ENCODE measurements at places on chromosomes 7 and 10. TPM values are rescaled to one million over a fixed set of nuclear protein-coding genes. Genes with fewer than 3 reads are reported as not detected.

Gene MRLN
- total RNA-seq, result not detected

Gene GPR37
- not detected for total RNA-seq

Gene NPC1L1
- total RNA-seq, result 0.70 TPM

Gene TRIM74
- not detected for total RNA-seq

- peak; percentile 34 for DNase-seq
Measured at GRCh38 chr10:72219235-72219814, 3.2 kb upstream of the ASCC1 start.

DNA sequence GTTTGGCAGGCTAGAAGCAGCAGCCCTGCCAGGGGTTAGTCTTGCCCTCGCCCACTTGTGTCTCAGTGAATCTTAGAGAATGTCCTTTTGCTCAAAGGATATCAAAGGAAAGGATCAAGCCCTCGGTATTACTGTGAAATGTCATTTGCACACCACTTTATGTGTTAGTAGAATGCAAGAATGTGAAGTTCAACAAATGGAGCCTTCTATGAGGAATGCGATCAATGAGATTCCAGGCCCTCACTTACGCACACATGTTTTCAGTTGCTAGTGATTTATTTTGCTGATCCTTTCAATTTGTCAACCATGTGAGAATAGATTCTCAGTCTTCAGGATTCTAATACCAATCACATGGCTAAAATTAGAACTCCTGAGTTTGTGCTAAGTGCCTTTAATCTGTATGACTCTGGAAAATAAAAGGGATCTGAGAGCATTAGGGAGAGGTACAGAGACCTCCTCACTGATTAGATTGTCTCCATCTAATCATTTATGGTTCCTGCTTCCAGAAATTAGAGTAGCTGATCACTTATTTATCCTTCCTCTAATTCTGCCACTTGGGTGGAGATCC, 123.0 kb upstream of the SP4 start:
- DNase-seq, result no peak

DNA sequence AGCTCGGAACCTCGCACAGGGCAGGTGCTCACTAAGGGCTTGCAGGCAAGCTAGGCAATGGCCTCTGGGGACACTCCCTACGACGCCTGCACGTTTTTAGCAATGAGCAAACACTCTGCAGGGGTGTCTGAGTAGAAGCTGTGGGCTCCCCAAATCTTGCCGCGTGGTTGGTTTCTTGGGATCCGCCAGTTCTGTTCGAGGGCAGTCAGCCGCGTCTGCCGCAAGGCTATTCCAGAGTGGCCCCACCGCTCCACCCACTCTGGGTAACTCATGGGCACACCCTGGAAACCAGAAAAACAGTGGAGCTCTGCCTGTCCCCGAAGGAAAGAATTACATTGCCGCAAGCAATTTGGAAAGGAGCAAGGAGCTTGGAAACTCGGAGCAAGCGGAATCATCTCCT, 189.3 kb upstream of the LYZL2 start:
- no peak for DNase-seq

GRCh38 chr7:137297551-137298463, 45.7 kb downstream of the PTN start:
- no peak for DNase-seq

DNA sequence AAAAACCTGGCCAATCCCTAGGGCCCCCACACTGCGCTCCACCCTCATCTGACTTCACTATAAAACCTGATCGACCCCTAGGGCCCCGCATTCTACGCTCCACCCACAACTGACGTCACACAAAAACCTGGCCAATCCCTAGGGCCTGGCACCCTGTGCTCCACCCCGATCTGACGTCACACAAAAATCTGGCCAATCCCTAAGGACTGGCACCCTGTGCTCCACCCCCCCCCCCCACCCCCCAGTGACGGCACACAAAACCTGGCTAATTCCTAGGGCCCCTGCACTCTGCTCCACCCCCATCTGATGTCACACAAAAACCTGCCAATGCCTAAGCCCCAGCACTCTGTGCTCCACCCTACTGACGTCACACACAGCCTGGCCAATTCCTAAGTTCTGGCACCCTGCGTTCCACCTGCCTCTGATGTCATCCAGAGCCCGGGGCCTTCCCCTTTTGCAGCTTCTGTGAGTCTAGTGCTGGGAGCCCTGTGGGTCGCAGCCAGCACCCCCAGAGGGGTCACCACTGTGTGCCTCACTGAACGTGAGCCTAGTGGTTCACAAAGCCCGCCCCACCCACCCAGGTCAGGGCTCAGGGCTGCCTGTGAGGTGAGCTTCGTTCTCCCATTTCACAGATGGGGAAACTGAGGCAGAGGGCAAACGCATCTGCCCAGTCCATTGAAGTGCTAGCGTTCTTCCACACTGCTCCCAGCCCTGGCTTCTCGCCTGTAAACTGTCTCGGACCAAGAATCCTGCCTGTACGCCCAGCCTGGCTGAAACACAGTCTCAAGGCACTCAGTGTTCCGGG, 40.6 kb downstream of the MICALL2 start:
- no peak for DNase-seq

- no peak for DNase-seq
Measured at GRCh38 chr7:142864980-142865747, 10.3 kb downstream of the EPHB6 start.

GRCh38 chr7:92747041-92747835, 89.1 kb downstream of the CDK6 start:
- no peak for DNase-seq

DNA sequence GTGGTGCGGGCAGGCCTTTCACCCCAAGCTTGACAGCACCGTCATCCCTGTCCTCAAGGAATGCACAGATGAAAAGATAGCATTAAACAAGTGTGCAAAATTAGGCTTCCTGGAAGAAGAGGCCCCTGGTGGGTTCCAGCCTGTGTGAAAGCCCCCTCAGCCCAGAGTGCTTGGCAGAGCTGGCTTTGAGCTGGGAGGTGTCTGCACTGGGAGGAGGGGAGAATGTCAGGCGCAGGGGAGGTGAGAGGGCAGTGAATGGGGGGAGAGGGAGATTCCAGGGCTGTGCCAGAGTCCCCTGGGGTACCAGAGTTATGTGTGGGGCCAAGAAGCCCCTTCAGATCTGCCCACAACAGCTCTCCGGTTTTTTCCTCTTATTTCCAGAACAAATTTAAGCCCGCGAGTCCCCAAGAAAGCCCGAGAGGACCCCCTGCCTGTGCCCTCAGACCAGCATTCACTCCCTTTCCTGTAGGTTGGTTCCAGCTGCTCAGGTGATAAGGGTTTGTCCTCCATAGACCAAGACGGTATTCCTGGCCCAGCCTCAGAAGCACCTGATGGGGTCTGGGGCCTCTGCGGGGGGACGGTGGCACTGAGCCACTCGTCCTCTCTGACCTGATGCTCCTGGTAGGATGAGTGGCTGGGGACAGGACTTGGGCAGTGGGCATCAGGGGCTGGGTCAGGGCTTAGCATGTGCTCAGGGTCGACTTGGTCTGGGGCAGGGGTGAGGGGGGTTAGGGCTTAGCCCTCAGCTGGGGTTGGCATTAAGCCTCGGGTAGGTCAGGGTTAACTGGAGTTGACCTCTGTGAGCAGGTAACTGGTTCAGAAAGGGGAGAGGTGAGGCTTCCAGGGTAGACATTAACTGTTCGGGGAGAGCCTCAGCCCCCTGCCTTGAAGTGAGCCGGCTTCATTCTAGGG, 43.4 kb downstream of the ADCYAP1R1 start:
- peak; percentile 37 for DNase-seq

DNA sequence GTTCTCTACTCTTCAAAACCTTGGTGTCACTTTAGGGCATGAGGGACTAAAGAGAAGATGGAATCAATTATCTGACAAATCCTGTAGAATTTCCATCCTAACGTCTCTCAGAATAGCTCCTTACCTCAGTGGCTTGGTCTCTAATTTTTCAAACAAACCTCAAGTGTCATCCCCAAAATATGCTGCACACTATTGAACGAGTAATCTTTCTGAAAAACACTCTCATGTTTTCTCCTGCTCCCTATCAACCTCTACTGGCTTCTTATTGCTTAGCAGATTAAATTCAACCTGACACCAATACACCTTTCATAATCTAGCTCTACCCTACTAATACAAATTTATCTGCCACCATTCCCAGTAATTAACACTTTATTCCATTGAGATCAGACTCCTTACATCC, 8.5 kb downstream of the CNOT4 start:
- no peak for DNase-seq

GRCh38 chr7:92678291-92678920, 88.2 kb upstream of the FAM133B start:
- DNase-seq, result no peak

DNA sequence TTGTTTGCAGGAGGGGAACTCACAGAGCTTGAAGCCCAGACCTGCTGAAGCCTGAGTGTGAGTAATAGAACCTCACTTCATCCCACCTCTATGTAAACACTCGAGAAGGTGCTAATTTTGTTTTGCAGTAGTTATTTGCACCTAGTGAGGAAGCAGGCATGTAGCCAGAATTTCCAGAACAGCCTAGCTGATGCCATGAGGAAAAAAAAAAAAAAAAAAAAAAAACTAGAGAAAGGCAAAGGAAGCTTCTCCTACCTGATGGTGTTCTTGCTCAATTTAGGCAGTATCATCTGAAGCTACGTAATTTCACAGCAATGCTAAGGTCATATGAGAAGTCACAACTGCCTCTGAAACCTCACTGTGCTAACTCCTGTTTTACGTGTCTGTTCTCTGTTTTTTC, 13.6 kb upstream of the GPR37 start:
- DNase-seq, result no peak

DNA sequence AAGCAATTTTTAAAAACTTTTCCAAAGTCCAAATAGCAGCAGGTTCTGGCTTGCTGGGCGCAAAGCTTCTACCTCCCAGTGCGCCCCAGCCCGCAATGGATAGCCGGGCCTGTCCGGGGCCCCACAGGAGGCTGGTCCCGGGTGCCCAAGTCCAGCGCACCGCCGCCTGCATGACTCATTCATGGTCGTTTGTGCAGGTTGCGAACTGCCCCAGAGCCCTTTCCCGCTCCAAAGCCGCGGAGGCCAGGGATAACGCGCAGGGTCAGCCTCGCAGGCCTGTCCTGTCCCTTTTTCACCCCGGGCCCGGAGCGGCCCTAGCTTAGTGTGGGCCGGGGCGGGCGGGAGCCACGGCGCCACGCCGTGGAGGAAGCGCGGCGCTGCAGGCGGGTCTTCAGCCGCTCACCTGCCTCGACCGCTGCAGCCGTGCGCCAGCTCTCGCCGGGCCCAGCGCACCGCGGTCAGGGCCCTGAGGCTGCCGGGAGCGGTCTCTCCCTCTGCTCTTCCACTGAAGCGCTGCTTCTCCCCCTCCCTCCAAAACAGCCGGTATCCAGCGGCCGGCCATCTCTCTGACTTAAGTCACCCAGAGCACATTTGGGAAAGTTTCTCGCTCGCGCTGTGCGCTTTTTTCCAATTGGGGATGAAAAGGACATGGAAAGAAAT, 1.7 kb upstream of the EGR2 start:
- DNase-seq, result peak; percentile 85

- no peak for DNase-seq
Measured at GRCh38 chr10:123212640-123213039, 58.4 kb downstream of the BUB3 start.

DNA sequence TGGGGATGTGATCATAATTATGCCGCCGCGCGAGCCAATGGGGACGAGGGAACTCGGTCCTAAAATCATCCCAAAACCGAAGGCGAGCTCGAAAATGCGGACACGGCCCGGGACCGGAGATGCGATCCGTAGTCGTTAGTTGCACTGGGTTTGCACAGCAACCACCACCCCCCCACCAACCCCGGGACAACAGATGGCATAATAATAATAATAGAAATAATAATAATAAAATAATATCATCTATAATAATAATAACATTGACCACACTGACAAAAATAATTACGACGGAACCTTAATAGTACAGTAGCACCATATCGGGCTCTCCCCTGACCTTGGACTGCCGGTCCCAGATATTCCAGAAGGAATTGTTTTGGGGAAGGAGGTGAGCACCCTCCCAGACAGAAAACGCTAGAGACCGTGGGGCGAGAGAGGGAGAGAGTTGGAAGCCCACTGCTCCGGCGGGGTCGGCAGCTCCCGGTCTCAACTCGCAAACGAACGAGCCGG, 1.1 kb upstream of the EMX2 start:
- DNase-seq, result peak; percentile 41

DNA sequence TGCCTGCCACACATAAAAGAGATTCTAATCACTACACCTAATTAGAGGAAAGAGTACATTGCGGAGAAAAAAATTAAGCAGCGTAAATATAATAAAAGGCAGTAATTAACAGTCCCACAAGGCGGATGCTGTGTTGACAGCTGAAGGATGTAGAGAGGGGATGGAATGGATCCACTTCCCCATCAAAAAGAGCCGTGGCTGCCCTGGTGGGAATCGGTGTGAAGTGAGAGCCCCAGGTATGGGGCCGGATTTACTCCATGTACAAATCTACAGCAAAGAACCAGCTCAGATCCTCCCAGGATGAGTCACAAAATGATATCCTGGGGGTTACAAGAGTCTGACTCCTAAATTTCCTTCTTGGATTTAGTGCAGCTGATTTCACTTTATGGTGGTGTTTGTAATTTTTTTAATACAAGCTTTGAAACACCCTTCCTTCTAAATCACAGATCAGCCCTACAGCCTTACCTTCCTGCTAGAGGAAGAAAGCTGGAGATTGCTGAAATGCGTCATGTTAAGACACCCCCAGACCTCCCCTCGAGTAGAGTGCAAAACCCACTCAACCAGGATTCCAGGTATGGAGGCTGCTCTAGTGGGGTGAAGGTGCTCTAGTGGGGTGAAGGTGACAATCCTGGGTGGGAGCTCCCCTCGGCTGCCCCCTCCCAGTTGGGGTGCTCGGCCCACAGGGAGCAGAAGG, 398.4 kb downstream of the PLXNA4 start:
- no peak for DNase-seq

DNA sequence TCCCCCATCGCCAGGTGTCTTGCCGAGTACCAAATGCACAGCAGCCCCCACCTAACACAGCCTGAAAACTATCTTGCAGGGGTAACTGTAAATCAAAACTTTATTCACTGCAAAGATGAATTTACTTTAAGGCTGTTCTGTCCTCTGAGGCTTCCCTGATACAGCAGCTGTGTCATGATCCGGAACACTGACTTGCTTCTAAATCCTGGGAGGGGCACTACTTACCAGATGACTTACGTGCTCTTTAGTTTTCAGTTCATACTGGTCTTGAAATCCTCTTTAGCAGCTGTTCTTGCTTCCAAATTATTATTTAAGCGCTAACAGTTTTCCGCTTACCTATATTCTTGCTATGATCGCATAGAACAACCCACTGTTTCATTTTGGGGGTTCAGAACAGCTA, 4.9 kb downstream of the DYNC1I1 start:
- no peak for DNase-seq

DNA sequence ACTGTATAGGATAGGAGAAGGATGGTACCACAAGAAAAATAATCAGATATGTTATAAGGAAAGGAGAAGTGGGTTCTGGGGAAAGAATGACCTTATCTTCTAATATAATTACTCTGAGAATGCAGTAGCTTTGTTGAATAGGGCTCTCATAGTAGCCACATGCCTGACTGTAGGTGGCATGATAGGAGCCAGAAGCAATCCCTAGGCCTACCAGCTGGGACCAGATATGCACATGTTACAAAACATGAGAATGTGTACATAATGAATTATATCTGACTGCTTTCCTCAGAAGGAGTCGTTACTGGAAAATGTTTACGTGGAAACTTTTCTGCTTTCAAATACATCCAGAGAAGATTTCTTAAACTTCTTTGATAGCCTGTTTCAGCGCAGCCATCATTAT, 53.2 kb upstream of the FAM3C start:
- no peak for DNase-seq
